ENCODE measurements at places on chromosomes 13 and 19.

- no peak for DNase-seq
Measured at GRCh38 chr13:25217023-25217885, 45.2 kb upstream of the AMER2 start.

GRCh38 chr13:36795463-36795862 is 23.6 kb upstream of the RFXAP start:
- no peak for DNase-seq

- DNase-seq: no peak
Measured at GRCh38 chr19:52959613-52960295, 2.9 kb downstream of the ZNF816 start.

- no peak for DNase-seq
Measured at GRCh38 chr13:98796798-98797197, 44.3 kb upstream of the SLC15A1 start.

- no peak for DNase-seq
Measured at GRCh38 chr19:4583961-4584669, 24.6 kb upstream of the SEMA6B start.

- DNase-seq: no peak
Measured at GRCh38 chr19:15643387-15643786, 2.7 kb downstream of the CYP4F3 start.

DNA sequence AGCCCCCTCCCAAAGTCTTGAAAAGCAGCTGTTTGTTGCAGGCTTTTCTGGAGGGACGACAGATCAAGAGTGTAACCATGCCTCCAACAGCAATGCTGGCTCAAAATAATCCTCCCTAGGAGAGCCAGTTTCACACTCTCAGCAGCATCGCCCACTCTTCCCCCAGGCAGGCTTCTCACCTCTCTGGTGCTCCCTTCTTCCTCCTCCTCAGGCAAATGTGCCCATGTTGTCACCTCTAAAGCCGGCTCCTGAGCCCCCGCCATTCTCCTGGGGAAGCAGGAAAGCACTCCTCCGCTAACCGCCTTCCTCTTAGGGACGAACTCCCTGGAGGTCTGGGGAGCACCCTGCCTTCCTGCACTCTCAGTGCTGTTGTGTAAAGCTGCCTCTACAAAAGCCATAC is 98.9 kb upstream of the SGCG start:
- DNase-seq: no peak

DNA sequence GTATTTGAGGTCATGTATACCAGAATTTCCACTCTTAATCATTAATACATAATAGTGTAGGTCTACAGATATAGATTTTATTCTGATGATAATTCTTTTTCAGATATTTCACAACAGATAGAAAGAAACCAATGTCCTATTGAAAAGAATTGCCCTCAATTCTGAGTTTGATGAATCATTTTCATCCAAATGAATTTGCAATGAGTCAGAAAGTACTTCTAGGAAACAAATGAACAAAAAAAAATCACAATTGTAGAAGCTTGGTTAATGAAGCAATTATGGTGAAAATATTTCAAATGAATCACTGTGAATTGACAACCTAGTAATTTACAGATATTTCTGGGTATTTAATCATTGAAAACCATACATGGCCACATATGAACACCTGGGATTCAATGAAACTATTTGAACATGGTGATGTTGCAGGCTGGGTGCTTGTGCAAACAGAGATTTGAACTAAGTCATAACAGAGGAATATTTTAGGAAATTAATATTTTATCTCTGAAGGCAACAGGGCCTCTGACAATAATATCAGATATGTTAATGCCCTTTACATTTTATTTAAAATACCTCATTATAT is 360.9 kb downstream of the SLITRK5 start:
- no peak for DNase-seq

DNA sequence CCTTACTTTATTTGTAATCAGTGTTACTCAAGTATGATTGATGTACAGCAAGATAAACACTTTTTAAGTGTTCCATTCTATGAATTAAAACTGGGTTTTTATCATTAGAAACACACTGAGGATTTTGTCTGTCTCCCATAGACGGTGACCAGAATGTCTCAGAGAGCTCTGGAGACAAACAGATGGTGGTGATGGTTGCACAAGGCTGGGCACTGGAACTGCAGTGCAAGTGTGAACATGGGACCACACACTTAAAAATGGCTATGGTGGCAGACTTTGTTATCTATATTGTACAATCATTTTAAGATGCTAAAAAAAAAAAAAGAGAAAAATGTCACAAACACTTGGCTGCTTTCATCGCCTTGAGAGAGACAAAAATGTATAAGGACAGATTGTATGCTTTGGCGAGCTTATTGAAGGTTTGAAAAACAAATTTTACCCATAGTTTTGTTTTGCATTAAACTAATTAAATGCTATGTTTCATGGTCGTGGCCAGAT is 273.0 kb downstream of the SHISA2 start:
- DNase-seq: no peak

DNA sequence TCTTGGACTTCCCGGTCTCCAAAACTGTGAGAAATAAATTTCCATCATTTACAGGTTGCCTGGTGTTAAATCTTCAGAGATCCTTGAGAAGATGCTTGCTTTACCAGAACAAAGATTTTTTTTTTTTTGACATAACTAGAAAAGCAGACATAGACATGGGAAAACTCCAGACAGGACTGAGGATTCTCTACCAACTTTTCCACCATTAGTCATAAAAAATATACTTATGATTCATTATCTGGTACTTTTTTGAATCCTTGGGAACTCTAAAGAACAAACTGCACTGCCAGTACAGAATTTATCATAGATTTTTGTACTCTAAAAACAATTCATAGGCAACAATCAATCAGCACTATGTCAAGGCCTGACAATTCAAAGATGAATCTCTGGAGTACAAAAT is 487.6 kb downstream of the EFNB2 start:
- DNase-seq: no peak

GRCh38 chr13:111122056-111122455 is 6.9 kb downstream of the ARHGEF7 start:
- no peak for DNase-seq

GRCh38 chr13:73522937-73523336 is 464.1 kb downstream of the KLF5 start:
- no peak for DNase-seq

- peak; percentile 22 for DNase-seq
Measured at GRCh38 chr19:16778796-16779411, 50.3 kb upstream of the SIN3B start.

DNA sequence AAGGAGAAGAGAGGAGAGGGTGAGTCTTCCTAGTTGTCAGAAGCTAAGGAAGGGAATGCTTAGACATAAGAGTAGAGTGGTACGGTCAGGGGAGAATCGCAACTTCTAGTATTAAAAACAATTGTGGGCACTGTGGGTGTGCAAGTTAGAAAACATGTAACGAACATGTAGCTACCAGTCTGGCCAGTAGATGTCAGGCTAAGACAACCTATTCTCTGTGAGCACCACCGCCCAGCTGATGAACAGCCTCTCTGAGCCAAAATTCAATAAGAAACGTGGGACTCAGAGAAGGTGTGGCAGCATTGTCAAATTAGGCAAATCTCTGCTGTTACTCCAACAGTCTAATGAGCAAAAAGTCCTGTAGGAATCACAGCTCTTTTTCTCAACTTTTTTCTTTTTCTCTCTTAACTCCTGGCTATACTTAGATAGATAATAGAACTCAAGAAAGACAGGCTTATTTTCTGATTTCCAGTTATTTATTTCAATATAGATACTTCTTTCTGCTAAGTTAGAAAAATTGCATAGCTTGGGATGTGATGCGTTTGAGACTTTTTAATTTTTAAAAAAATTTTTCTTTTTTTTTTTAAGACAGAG is 186.2 kb downstream of the USP12 start:
- DNase-seq: peak; percentile 70

DNA sequence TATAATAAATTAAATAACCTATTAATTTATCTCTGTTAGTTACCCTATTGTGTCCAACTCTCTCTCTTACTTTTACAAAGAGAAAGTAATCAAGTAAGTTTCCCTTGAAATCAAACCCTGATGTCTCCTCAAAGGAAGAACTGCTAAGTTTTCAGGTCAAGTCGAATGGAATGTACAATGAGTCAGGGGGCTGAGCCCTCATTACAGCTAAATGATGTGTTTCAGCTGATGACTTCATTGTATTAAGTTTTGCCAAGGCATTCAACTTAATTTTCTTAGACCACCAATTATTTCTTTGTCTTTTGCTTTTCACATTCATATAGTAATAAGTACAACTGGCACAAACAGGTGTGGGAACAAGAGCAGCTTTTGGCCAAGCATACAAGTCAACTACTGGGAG is 54.7 kb upstream of the DCT start:
- no peak for DNase-seq

DNA sequence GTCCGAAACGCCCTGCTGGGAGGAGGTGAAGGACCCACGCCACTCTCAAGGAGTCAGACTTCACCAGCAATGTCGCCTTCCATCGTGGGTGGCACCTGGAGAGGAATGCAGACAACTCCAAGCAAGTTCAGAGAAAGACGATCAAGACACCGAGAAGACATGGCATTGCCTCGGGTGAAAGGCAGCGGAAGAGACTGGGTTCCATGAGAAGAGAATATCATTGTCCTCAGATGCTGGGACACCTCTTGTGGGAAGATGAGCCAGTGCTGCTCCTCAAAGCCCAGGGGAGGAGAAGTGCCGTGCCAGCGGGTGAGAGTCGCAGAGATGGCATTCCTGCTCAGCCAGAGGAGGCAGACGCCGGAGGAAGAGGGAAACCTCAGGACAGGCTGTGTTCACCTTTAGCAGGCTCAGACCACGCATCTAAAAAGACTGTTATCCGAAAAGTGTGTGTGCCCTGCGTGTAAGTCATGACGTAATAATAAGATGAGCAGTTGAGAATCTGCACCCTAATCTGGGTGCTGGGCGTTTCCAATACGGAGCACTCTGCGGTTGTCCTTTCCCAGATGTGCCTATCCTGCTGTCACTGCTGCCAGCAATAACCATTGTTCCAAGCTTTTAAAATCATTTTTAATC is 144.6 kb upstream of the SPACA7 start:
- no peak for DNase-seq

- DNase-seq: no peak
Measured at GRCh38 chr13:61030445-61030844, 385.2 kb downstream of the PCDH20 start.

- no peak for DNase-seq
Measured at GRCh38 chr19:28563964-28564921, 648.7 kb downstream of the UQCRFS1 start.

GRCh38 chr13:42110410-42111155 is 62.1 kb downstream of the DGKH start:
- DNase-seq: peak; percentile 56

DNA sequence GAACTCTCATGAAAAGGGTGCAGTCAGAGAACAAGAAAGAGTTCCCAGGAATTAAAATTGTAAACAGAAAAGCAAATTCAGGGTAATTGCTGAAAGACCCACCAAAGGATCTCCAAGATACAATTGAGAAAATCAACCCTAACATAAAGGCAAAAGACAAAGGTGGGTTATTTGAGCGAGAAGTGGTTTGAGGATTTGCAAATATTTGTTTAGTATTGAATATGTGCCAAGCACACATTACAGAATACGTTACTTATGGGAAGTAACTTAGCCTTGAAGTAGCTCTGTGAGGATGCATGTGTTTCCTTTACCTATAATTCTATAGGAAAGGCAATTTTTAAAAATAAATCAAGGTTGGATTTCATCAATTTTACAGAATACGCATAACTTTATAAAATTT is 10.0 kb upstream of the CEACAM21 start:
- no peak for DNase-seq

- no peak for DNase-seq
Measured at GRCh38 chr13:105345131-105345530, 1190.3 kb downstream of the EFNB2 start.

- peak; percentile 47 for DNase-seq
Measured at GRCh38 chr19:1864480-1865171, 1.2 kb upstream of the KLF16 start.

- no peak for DNase-seq
Measured at GRCh38 chr19:37931881-37932655, 25.1 kb downstream of the SIPA1L3 start.

DNA sequence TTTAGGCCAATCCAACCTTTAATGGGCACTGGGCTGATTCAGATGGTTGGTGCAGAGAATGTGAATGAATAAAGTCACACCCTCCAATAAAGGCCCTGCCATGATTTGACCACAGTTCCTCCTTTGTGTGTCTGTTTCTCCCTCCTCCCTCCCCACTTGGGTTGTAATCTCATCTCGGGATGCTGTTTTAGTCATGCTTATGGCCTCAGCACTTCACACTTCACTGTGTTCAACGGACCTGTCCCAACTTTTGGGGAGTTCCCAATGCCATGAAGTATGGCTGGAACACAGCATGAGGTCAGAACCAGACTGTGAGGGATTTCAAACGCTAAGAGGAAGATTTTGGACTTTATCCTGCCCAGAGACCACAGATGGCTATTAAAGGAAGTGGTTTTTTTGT is 5.6 kb upstream of the RAB8A start:
- DNase-seq: no peak

DNA sequence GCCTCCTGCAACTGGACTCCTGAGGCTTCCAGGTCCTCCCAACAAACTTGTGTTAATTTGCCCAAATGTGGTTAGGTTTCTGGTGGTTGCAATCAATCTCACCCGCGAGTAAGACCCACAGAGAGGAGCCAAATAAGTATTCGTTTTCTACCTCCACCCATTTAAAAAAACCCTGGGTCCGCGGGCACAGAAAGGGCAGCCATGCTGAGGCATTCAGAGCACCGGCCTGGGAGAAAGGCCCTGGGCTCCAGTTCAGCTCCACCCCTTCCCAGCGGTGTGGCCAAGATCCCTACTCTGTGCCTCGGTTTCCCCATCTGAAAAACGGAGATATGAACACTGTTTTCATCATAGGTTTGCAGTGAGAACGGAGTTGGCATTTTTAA is 56.9 kb downstream of the PEPD start:
- no peak for DNase-seq

- DNase-seq: no peak
Measured at GRCh38 chr19:18379803-18380747, 5.9 kb upstream of the GDF15 start.

GRCh38 chr19:38862321-38863059 is 12.7 kb upstream of the HNRNPL start:
- DNase-seq: no peak

- no peak for DNase-seq
Measured at GRCh38 chr19:30457484-30457883, 85.3 kb downstream of the ZNF536 start.

GRCh38 chr19:36514012-36514612 is 14.0 kb downstream of the ZNF260 start:
- no peak for DNase-seq

DNA sequence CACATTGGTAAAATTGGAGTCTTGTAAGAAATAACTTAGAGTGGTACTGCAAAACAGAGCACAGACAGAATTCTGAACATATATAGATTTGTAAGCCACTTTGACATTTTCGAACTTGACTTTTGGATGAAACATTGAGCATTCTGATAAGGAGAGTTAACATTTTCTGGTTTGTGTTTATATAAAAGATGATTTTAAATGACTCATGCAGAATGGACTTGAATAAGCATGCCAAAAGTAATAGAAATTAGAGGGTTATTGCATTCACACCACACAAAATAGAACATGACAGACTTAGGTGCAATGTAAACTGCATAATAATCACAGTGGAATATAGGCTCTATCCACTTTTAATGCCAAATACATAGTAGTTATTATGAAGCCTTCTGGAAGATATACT is 507.0 kb downstream of the DACH1 start:
- no peak for DNase-seq
